ENCODE measurements at places on chromosomes 5 and 9.

GRCh38 chr9:88590558-88591146 lies 55.7 kb downstream of the NXNL2 start:
- DNase-seq: no peak

DNA sequence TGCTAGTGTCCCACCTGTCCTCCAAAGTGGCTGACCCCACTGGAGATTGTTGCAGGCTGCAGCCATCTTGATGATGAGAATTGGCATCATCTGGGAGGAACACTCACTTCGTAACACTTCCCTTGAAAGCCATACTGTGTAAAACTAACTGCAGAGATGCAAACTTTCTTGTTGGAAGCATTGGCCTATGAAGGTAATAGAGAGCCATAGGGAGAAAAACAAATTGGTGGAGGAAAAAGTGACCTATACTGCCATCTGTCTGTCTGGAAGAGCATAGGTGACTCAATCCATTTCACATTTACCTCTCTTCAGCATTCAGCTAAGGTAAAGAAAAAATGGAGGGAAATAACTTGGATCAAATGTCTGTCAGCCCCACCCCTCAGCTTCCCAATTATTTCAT lies 473.4 kb downstream of the NTRK2 start:
- no peak for DNase-seq

GRCh38 chr9:137452761-137453642 lies 6.1 kb downstream of the NSMF start:
- DNase-seq: no peak

GRCh38 chr5:10595672-10596309 lies 31.9 kb downstream of the ANKRD33B start:
- DNase-seq: no peak

DNA sequence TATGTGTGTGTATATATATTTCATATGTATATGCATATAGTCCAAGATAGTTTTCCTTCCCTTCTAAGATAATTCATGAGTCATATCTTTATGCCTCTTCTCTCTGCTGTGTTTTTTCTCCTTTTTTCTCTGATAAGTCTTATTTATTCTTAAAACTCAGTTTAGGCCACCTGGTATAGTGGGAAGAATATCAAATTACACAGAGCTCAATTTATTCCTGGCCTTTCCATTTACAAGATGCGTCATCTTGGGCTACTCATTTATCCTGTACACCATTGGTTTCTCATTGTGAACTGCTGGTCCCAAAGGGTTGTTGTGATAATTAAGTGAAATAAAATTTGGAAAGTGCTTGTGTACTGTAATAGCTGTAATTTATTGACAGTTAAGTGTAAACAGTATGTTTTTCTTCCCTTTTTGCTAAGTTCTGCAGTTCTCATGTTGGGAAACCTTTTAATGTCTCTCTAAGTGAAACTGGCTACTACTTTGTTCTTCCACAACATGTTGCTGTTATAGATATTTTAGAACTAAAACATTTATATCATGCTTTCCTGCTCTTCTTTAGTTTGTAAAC lies 19.4 kb downstream of the CCDC171 start:
- DNase-seq: no peak

DNA sequence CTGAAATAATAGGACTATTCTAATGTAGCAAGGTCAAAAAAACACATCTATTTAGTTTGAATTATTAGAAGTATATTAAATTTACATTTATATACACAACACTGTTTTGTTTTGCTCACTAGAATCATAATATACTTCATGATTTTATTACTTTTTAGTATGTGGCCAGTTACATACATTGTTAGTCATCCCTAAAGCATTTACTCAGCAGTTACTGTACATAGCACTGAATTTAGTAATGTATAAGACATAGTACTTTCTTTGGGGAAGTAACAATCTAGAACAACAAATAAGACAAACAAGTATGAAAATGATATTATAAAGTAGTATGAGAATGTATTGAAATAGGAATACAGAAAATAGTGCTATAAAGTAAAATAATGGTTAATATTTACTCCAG lies 28.2 kb downstream of the ERCC8 start:
- no peak for DNase-seq

- DNase-seq: no peak
Measured at GRCh38 chr9:16344343-16344742, 526.1 kb downstream of the BNC2 start.

DNA sequence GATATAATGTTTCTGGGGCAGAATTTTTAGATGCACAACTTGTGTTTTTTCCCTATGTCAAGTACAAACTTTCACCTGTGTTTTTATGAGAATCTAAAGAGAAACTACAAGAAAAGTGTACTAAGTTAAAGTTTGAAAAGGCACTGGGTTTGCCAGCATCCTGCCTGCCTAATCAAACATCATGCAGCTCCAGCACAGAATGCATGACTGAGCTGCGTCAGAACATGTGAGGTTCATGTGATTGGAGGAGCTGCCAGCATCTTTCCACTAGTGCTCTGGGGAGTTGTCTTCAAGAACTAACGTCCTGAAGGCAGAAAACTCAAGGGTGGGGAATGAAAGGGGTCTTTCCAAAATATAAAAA lies 46.1 kb upstream of the RIC1 start:
- DNase-seq: no peak

- DNase-seq: no peak
Measured at GRCh38 chr5:1797855-1798254, 1.8 kb downstream of the MRPL36 start.

GRCh38 chr5:83294246-83294645 lies 177.3 kb upstream of the VCAN start:
- no peak for DNase-seq

DNA sequence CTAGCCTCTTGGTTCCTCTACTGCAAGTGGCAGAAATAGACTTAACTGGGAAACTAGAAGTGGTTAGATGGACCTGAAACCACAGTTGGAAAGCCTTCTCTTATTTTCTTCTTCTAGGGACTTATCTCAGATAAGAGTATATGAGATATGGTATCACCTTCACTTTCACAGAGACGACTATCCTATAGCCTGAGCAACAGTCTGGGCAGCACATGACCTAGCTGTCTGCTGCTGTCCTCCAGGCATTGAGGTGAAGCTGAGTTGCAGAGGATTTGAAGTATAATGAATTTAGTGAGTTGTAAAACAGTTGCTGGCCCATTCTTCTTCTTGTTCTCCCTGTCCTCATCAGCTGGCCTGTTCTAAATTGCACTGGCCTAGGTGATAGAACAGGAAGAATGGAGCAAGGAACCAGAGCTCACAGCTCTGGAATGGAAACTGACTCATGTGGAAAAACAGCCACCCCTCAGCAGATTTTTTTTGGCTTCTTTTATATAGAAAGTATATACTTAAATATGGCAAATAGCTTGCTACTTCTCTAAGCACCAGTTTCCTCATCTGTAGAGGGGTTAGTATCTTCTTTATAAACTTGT lies 27.8 kb downstream of the RECK start:
- DNase-seq: no peak

- DNase-seq: no peak
Measured at GRCh38 chr5:132655821-132656773, 1.9 kb upstream of the IL13 start.

DNA sequence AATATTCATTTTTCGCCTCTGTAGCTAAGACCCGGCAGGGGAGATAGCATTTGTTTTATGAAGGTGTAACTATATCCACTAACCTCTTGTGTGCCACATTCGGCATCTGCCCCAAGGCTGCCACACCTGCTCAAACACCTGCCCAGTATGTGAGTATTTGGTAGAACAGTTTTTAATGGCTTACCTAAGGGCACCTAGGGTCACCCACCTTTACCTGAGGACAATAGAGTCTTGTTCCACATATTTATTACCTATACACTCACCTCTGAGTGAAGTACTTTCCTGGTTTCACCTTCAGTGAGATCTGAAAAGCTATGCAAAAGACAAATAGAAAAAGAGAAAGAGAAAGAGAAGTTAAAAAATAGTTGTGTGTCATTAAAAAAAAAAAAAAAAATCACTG lies 68.0 kb upstream of the PIP5K1B start:
- no peak for DNase-seq

DNA sequence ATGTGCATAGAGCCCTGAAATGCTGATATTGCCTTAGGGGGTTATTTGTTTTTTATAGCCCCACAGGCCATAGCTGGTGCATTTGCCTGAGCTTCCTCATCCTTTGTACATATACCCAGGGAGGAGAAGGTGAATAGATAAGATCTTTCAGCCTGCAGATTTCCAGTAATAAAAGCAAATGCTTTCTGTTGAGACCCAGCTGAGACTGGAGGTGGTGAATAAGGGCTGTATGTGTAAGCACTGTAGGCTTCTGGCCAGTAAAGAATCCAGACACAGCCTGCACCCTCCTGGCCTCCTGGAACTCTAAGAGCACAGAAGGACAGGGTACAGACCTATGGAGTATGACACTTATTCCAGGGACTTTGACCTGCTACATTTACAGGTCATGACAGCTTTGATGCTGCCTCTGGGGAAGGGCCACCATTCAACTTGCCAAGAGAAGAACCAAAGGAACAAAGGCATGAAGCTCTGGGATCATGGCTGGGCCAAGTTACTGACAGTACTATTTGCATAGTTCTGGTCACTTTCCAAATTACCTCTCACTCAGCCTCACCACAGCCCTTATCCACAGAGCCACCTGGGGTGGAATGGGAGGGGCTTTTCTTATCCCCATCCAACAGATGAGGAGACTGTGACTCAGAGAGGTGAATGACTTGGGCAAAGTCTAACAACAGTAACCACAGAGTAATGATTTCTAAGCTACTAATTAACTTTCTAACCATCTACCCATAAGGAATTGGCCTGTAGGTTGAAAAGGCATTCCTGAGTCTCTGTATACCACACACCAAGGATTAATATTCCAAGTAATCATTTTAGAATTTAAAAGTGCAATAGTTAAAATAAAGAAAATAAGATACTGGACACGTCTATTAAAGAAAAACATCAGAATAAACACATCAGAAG lies 604.5 kb upstream of the KLF4 start:
- DNase-seq: no peak

- no peak for DNase-seq
Measured at GRCh38 chr5:150670275-150670947, 9.4 kb downstream of the MYOZ3 start.

GRCh38 chr9:136631038-136632000 lies 31.4 kb upstream of the EGFL7 start:
- peak; percentile 24 for DNase-seq

DNA sequence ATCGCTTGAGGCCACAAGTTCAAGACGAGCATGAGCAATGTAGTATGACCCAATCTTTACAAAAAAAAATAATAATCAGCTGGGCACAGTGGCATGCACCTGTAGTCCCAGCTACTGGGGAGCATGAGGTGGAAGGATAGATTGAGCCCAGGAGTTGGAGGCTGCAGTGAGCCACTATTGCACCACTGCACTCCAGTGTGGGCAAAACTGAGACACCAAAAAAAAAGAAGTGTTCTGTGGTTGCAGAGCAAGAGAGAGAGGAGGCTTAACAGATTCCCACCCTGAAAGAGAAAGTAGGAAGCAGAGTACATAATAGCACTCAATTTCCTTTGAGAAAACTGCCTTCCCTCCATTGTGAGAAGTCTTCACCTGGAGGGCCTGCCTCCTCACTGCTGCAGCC lies 52.6 kb downstream of the ALDH7A1 start:
- no peak for DNase-seq

DNA sequence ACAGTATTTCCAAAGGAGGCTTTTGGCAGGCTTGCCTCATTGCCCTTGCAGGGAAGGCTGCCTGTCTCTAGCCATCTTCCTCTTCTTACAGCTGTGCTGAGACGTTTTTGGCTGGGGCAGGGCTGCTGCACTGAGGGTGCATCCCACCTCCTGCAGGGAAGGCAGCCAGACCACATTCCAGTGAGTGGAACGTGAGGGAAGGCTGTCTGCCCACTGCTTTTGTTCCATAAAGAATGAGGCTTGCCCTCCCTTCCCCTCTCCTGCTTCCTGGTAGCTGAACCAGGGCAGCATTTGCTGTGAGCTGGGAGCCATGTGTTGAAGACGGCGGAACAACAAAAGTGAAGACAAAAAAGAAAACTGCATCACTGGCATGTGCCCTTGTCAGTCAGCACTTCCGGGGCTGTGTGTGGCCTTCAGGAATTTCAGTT lies 16.8 kb downstream of the MGAT1 start:
- DNase-seq: no peak

DNA sequence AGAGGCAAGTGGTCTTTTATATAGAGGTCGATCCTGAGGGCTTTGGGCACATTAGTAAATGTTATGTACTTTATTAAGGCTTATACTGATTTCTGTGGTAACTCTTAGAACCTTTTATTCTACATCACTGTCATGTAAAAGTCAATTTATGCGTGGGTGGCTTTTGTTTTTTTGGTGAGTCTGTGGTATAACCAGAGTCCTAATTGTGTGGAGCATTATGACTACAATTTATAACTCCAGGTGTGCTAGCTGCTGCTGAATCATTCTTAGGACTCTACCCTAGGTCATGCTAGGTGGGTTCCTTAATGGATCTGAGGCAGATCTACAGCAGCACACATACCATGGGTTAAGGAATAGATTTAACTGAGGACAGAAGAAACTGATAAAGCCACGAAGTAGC lies 33.9 kb upstream of the KCNN2 start:
- DNase-seq: no peak

DNA sequence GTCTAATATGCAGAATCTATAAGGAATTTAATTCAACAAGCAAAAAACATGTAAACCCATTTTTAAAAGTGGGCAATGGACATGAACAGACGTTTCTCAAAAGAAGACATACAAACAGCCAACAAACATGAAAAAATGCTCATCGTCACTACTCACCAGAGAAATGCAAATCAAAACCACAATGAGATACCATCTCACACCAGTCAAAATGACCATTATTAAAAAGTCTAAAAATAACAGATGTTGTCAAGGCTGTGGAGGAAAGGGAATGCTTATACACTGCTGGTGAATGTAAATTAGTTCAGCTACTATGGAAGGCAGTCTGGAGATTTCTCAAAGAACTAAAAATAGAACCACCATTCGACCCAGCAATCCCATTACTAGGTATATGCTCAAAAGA lies 3.1 kb upstream of the KLHL3 start:
- no peak for DNase-seq

GRCh38 chr5:159403906-159404681 lies 73.8 kb upstream of the IL12B start:
- no peak for DNase-seq

GRCh38 chr5:14995229-14995628 lies 123.7 kb upstream of the ANKH start:
- DNase-seq: no peak

DNA sequence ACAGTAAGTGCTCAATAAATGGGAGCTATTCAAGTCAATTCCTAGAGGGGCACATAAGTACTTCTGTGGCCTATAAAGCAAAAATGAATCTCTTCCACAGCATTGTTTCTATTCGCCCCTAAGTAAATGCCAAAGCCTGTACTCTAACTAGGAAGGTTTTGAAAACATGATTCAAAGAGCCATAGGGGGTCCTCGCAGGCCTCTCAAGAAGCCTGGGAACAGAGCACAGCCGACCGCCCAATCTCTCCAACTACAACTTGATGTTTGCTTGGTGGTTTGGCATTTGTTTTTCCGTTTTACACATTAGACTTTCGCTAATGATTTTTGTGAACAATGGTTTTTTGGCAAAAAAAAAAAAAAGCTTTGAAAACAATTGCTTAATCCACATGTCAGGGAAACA lies 19.4 kb downstream of the EFNA5 start:
- DNase-seq: no peak

Data from stimulated activated CD8-positive, alpha-beta memory T cell treated with anti-CD3 and anti-CD28 coated beads, Interleukin-15, amount 100 ng/mL, for 24 hours (primary cell).